ENCODE measurements at places on chromosomes 2 and 18.

DNA sequence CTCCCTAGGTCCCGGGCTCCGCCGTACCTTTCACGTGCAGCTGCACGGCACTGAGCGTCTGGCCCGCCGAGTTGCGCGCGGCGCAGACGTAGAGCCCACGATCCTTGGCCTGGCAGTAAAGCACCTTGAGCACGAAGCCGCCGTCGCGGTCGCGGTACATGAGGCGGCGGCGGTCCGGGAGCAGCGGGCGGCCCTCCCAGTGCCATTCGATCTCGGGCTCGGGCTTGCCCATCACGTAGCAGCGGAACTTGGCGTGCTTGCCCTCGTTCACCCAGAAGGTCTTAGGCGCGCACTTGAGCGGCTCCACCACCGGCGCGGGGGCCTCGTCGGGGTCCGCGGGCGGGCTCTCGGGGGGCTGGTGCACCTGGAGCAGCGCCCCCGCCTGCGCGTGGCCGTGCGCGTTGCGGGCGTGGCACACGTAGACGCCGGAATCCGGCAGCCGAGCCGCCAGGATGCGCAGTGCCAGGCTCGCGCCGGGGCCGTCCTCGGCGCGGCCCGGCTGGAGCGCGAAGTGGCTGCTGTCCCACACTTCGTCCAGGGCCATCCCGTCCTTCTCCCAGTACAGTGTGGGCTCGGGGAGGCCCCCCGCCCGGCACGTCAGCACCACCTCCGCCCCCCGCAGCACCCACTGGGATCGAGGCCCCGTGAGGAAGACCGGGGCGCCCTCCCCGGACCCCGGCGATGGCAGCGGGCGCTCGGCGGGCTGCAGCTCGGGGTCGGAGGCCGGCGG is 980 bp downstream of the OBSL1 start:
- no peak for DNase-seq

GRCh38 chr2:159828738-159829137 is 30.7 kb upstream of the CD302 start:
- no peak for DNase-seq

- no peak for DNase-seq
These were observed 37.5 kb downstream of the SLC4A3 start for GRCh38 chr2:219664944-219665343.

DNA sequence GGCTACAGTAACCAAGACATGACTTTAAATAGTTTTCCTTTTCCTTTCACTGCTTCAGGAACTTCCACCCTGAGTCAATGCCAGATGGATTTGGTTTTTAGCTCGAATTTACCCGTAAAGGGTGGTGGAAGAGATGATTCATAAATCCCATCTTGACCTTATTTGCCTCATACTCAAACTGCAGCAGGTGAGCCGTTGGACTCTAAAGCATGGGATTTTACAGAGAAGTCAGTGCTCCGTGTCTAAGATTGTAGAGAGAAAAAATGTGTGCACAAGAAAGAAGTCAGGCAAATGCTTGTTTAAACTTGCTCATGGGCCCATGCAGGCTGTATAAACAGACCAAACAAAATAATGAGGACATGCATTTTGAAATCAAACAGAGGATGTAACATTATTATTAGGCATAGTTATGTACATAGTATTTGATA is 369.7 kb upstream of the TRIB2 start:
- DNase-seq: no peak

DNA sequence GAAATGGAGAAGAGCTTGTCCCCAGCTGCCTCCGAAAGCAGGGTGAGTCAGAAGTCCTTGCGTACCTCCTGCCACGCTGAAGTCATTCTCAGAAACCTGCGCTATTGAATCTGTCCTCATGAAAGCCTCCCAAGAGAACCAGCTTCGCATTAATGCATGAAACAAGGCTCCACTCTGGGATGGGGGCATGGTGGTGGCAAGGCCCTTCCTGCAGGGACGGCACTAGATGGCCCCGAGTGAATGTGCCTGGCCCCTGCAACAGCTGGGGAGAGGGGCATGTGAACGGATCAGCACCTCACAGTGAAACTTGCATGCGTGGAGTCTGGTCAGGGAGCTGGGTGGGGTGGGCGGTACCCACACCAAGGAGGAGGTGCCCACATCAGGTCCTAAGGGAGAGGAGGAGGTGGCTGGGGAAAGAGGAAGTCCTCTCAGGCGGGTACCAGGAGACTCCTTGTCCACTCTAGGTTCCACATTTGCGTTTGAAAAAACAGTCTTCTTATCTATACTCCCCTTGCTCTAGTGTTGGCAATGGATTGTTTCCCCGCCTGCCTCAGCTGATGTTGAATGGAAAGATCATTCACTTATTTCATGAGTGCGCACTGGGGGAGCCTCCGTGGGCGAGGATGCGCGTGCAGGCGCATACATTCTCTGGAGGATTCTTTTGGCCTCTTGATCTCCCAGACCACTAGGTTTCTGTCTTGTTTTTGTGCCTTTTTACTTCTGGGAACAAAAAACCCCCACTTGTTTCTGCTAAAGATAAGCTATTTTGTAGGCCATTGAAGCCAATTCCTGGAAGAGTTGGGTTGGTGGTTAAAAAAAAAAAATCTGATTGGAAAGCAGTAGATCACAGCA is 104.7 kb downstream of the KLHL29 start:
- no peak for DNase-seq

DNA sequence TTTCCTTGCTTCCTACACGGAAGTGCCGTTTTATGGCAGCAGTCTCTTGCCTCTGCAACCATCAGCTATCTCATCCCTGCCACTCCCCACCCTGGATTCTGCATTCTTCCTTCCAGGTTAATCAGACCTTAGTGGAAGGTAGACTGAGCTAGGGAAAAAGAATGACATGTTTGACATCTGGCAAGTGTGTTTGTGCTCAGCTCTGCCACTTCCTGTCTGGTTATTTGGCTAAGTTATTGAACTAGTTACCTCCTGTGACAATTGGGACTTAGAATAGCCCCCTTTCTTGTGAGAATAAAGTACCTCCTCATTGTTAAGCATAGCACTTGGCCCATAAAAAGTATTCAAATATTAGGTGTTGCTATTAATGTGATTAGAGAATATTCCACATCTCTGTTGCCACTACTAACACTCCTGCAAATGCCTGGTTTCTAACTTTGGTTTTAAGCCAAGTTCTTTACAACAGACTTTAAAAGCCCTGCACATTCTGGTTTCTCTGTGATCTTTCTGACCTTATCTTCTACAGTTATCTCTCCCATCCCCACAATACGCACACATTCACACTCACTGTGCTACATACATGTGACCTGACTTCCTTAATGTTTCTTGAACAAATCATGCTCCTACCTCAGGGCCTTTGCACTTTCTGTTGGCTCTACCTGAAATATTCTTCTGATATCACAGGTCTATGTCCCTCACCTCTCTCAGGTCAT is 10.8 kb upstream of the MAPRE2 start:
- DNase-seq: no peak

GRCh38 chr2:239113171-239113570 is 265.3 kb downstream of the TWIST2 start:
- DNase-seq: no peak

DNA sequence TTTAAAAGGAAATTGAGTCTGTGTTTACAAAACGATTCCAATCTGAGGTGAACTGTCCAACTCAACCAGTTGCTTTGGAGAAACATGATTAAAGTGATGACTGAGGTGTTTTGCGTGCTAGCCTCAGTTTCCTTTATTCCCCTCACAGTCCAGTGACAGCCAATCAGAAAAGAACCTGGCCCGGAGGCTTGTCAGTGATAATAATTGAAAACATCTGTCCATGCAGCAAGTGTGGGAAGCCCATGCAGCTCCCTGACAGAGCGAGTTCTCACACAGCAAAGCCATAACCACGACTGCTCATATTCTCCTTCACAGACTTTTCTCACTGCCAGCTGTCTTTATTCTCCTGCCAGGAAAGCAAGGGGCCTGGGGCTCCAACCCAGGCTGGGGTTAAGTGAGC is 613.4 kb downstream of the ARHGAP15 start:
- DNase-seq: no peak

- no peak for DNase-seq
These were observed 39.9 kb downstream of the ADD2 start for GRCh38 chr2:70728128-70728527.

GRCh38 chr2:45067859-45068570 is 58.8 kb upstream of the SIX2 start:
- no peak for DNase-seq

DNA sequence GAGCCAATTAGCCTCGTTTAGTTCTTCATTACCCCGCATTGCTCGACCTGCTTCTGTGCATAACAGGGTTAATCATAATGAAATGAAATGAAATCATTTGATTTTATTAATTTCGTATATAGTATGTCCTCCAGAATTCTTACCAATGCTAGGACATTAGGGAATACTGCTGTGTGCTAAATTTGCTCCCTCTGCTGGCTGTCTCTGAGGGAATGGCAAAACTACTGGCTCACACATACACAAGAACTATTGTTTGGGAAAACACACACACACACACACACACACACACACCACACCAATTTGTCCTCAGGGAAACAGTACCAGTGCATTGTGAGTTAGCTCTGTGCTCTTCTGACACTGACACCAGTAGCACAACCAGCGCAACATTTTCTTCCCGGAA is 273.3 kb upstream of the TCF4 start:
- no peak for DNase-seq

DNA sequence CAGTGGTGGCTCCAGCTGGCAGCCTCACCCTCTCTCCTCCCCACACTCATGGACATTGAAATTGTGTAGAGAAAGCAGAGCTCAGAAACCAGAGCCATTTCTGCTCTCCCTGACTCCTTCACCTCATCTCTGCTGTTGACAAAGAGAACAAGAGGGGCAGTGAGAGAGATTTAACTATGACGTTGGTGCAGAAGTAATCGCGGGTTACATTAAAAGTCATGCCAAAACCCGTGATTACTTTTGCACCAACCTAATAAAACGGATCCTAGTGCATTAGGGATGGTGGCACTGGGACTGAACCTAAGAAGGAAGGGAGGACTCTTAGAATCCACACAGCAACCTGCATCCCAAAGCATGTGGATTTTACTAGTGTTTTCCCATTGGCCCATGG is 113.3 kb upstream of the CDC42EP3 start:
- no peak for DNase-seq

- DNase-seq: no peak
These were observed 357.0 kb downstream of the TSN start for GRCh38 chr2:122112216-122113005.

- DNase-seq: no peak
These were observed 10.3 kb downstream of the SCN1A start for GRCh38 chr2:166117491-166117890.

GRCh38 chr18:73461038-73461779 is 593.4 kb upstream of the NETO1 start:
- DNase-seq: no peak

GRCh38 chr2:212392043-212392442 is 146.6 kb downstream of the ERBB4 start:
- DNase-seq: no peak

DNA sequence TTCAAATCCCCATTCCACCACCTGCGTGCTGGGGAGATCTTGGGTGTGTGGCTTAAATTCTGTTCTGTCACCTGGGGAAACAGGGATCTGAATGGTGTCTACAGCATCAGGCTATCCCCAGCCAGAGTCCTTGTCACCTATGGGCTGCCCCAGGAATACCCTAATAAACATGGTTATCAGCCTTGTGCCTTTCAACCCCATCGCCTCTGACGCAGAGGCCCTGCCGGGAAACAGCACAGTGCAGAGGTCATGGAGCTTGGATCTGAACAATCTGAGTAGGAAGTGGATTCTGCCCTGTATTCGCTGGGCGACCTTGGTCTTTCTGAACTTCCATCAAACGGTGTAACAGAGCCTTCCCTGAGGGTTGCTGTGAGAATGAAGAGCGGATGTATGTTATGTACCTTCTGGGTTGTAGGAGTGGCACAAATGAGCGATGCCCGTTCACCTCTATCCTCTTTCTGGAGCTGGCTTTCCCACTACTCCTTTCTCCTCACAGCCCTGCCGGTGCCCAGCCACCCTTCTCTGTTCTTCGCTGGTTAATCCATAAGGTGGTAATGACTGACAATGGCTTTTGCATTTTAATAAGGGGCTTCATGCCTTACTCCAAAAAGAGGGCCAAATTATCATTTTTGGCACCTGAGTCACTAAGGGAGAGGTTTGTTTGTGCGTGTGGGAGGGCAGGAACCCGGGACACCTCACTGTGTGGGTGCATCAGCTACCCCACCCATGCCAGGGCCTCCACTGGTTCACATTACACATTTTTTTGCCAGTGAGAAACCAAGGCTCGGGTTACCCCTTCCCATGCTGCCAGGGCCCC is 256.5 kb downstream of the MYCN start:
- DNase-seq: no peak
